ENCODE measurements at places on chromosomes 1 and 21.
A peak's percentile ranks its signal among the peaks of the same experiment; 100 is the strongest.

- DNase-seq: no peak
Observed at GRCh38 chr1:173113015-173113741, 62.4 kb upstream of the TNFSF18 start.

DNA sequence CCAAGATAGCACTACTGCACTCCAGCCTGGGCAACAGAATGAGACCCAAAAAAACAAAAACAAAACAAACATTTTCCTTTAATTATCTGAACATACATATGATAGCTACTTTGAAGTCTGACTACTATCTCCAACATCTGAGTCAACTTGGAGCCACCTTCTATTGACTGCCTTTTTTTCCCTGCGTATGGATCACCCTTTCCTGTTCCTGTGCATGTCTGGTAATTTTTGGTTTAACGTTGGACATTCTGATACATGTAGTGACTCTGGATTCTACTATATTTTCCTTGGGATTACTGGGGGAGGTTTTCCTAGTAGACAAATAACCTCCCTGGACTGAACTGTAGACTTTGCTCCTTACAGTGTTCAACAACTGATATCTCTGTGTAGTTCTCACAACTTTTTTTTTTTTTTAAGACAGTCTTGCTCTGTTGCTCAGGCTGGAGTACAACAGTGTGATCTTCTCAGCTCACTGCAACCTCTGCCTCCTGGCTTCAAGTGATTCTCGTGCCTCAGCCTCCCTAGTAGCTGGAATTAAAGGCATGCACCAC is 70.3 kb downstream of the KIAA0319L start:
- DNase-seq: no peak

- no peak for DNase-seq
Observed at GRCh38 chr1:167013108-167013929, 24.2 kb downstream of the MAEL start.

GRCh38 chr21:16535102-16535422 is 805.3 kb downstream of the USP25 start:
- peak; percentile 52 for DNase-seq

- no peak for DNase-seq
Observed at GRCh38 chr1:57423656-57424211, at the start of gene DAB1. TSS of gene DAB1 (minus strand) at chr1:57424060. CDS start at chr1:57291030, 133,030 bp downstream.

DNA sequence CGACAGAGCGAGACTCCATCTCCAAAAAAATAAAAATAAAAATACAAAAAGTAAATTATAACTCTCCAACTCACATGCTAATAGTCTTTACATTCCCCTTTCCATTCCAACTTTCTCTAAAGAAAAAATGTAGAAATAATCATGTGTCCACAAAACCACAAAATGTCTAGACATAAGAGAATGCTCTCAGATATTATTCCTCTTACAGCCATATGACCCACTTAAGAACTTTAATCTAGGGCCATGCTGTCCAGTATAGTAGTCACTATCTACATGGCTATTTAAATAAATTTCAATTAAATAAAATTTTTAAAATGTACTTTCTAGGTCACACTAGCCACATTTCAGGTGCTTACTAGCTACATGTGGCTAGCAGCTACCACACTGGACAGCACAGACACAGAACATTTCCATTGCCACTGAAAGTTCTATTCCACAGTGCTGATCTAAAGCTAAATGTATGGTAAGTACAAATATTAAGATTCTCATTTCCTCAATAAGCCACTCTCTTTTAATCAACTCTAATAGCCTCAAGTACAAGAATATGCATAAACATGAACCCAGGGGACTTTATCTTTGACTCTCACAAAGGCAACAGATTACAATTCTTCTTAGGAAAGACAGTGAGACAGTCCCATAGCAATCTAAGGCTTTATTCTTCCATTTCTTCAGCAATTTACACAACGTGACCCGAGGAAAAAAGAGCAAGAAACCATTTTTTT is 138.6 kb downstream of the RERE start:
- DNase-seq: no peak

GRCh38 chr1:47178654-47179016 is 11.2 kb downstream of the PDZK1IP1 start:
- no peak for DNase-seq

GRCh38 chr1:224287714-224288113 is 42.3 kb downstream of the NVL start:
- no peak for DNase-seq

DNA sequence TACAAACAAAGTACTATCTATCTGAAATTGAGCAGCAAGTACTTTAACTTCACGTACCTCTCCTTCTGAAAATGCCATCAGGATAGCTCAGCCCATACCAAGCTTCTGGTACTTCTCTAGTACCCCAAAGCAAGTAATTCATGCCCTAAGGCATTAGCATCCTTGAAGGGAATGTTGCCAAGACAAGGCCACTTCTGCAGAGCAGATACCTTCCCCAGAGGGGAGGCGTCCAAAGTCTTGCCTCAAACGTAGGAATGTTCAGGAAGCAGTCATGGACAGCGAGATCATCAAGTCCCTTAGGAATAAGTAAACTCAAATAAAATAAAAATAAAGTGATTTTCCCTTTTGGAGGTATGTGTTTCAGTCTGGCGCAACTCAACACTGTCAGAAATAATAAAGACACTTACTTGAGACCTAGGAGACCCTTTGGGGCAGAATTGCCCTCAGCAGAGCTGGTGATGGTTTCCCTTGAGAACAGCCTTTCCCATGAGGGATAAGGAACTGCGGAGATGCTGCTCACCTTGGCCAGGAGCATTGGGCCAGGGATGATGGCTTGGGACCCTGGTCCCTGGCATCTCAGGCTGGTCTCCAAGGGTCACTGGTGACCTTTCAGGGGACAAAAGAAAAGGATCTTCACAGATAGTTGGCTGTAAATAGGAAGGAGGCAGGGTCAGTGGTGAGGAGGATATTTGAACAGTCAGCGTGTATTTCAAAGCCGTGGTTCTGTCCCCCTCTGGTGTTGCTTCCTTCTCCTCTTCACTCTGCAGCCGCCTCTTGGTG is 522.9 kb downstream of the KIF26B start:
- DNase-seq: no peak

DNA sequence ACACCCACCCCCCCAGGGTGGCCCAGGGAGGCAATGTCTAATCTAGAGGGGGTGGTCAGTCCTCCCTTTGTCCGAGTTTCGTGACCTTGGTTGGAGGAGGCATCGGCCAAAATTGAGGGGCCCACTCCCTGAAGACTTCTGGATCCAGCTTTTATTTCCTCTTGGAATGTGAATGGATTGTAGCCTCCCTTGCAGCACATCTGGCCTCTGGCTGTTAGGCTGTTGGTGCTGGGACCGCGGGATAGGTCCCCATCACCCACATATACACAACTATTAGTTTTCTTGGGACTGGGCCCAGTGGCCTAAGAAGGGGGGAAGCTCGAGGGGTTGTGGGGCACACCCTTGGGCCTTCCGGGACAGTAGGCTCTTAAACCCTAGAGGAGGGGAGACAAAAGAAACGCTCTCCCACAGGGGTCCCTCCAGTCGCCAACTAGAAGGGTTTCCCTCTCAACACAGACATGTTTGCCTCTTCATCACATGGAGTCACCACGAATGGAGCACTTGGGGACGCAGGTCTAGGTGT is 2.5 kb downstream of the LHX4 start:
- DNase-seq: no peak

DNA sequence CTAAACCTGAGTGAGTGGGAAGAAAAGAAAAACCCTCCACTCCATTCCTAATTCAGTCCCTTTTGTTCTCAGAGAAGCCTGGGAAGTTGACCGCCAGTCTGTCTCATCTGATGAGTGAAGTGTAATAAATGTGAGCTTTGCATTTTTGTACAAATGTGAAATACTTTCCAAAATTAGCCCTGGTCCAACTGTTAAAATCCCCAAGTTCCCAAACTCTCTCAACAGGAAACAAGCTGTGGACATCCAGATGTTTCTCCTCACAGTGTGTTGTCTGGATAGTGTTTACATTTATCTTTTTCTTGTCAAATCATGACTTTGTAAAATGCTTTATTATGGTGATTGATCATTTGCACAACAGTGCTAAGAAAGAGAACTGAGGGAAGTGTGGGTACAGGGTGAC is 145.1 kb downstream of the TM2D1 start:
- no peak for DNase-seq

DNA sequence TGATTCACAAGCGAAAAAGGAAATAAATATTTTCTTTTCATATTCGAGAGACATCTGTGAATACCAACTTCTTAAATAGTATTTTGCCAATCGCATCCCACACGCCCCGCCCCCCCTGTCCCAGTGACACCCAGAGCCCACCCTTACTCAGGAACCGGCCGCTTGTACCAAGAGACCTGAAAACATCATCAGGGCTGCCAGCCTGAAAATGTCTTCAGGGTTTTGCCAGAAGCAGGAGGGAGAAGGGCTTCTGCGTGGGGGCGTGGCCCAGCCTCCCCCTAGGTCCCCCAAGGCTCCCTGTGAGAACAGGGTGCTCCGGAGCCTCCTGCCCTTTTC is 126.4 kb downstream of the PRDM16 start:
- DNase-seq: no peak

GRCh38 chr1:164928232-164928812 is 369.3 kb downstream of the PBX1 start:
- no peak for DNase-seq

GRCh38 chr1:152182431-152182830 is 23.4 kb upstream of the RPTN start:
- no peak for DNase-seq

DNA sequence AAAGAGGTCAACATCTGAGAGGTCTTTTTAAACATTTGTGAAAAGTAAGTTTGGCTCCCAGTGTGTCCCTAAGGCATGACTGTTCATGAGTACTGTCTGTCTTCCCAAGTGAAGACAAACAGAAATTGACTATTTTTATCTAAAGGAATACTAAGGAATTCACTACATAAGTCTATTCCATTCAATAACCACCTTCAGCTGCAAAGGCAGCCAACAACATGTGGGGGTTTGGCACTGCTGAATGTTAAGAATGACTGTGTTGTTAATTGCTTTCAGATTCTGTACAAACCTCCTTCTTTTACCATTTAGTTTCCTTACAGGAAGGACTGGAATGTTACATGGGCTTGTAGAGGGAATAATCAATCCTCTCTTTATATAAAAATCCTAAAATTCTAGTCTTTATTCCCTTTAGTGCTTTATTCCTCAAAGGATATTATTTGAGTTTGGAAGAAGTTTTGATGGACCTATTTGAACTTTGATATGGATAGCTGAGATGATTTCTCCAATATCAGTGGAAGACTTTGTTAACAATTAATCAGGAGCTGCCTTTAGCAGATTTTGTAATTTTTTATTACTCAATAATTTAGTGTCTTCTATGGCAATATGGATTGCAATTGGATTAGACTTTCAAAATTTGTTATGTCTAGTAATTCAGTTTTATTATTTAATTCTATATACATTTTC is 201.7 kb upstream of the CHRM3 start:
- DNase-seq: no peak

DNA sequence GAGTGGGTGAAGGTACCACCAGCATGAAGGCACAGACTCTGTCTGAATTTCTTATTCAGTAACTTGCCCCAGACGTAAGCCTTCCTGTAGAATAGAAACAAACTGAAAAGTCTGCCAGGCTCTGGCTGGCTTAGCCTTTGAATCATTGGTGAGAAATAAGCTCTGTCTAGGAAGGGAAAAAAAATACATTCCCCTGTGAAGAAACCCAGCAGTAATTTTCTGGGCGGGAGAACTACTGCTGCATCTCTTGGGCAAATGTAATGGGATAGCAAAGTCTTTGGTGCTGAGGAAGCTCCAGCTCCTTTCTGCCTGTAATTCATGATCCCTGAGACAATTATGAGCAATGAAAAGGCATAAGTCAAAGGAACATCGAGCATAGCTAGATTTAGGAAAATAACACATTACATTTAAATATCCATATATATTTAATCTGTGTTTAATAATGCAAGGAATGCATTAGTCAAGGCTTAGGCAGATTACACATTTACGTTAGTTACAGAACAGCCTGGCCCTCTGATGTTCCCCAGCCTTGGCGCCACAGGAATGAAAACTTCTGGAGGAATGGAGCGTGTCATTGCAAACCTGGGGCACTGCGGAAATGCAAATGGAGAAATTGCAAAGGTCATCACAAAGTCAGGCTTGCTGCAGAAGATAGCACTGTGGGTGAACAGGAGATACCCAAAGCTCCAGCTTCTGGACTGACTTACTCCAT is 216.3 kb upstream of the CAMK1G start:
- DNase-seq: no peak

- peak; percentile 47 for DNase-seq
Observed at GRCh38 chr1:6343506-6344405, 49.8 kb downstream of the ACOT7 start.

- no peak for DNase-seq
Observed at GRCh38 chr1:216430744-216431143, 7.5 kb upstream of the USH2A start.

DNA sequence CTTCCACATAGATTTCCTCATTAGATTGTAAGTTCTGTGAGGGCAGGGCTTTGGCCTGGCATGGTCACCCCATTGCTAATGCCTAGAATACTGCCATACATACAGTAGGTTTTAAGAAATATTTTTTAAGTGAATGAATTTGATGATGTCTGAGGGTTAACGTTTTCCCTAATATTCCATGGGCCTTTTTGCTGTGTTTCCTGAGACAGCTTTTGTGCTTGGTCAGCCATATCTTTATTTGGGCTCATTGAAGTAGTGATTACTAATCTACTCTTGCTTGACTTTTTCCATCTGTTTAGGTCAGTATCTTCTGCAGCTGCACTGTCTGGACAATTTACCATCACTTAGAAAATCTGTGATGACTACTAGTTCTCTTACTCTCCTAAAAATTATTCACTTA is 3.5 kb downstream of the CDC42 start:
- no peak for DNase-seq

- no peak for DNase-seq
Observed at GRCh38 chr1:8091691-8092090, 65.6 kb upstream of the ERRFI1 start.

DNA sequence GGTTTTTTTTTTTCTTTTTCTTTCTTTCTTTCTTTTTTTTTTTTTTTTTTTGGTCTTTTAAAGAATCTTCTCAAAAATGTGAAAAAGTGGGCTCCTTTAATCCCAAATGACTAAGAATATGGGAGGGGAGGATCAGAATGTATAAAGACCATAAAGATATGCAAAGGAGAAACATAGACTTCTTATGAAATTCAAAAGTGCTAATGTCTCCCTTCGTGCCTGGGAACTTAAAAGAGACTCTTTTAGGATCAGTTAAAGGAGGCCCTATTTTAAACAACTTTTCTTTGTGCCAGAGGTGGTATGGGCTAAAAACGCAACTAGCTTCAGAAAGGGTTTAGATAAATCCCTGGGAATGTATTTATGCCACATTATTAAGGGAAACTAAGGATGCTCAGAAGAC is 54.2 kb upstream of the KAZN start:
- DNase-seq: no peak

- no peak for DNase-seq
Observed at GRCh38 chr1:29195881-29196291, 14.2 kb upstream of the SRSF4 start.

GRCh38 chr1:115225993-115226685 is 111.9 kb downstream of the NGF start:
- DNase-seq: no peak

All from AG04450 (cell line).